ENCODE measurements at places on chromosomes 6 and 20.

GRCh38 chr6:138654715-138655634 lies 118.6 kb upstream of the CCDC28A start:
- DNase-seq: peak; percentile 58

DNA sequence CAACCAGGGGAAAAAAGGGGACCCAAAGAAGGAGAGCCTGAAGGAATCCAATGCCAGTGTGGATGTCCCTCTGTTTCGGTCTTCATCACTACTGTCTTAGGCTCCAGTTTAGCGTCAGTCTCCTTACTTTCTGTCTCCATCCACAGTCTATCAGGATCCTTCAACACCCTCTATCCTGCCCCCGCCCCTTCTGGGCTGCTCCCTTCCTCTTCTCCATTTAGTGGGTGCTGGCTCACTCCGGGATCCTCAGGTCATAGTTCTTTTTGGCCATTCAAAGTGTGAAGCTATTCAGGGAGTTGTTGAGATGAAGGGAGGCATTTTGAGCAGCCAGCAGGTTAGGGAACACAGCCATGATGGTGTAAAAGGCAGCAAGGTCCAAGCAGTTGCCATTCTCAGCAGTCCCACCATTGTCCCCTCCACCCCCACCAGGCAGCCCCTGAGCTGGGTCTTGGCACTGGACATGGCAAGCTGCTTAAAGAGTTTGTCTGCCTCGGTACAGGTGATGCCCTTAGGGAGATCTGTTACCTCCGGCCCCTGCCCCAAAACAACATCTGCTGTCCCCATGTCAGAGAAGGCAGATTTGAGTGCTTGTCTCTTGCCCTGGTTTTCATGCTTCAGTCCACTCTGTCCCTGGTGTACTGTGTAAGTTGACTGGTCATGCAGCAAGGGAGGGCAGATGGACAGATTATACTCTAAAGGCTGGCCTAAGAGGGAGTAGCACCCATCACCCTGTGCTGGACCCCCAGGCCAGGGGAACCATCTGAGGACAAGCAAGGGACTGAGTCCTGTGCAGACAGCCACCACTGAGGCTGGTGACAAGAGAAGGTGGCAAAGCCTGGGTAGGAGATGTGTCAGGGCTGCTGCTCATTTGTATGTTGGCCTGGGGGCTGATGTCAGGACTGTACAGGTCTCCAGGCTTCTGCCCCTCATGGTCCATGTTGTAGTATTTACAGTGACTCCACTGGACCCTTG lies 842.0 kb downstream of the HACE1 start:
- DNase-seq: no peak

DNA sequence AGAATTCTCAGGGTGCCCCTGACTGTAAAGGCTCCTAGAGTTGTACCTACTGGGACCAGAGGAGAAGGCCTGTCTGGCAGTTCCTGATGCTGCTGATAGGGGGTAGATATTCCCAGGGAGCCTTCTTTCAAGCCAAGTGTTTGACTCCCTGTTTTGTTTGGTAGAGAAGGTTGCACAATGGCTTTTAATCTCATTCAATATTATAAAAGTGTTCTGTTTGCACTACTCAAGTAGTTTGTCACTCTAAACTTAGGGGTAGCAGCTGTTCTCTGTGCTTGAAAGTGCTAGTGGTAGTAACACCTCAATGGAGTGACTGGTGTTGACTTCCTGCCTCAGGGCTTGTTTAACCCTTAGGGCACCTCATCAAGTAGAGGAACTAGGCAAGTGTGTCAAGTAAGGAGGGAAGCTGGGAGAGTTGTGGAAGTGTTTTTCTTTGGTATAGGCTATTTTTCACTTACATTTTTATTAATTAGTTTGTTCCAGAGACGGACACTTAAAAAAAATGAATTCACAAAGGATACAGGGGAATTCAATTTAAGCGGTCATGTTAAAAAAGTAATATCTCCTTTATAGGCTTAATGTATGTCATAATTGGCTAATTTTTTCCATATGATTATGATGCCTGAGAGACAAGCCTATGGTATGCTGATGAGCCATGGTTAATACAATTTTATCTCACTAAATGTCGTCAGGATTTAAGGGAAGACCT lies 38.1 kb downstream of the BICRAL start:
- peak; percentile 19 for DNase-seq

- DNase-seq: no peak
These were observed 7.0 kb downstream of the DNAAF9 start for GRCh38 chr20:3400260-3401155.

GRCh38 chr20:49603209-49603627 lies 35.3 kb upstream of the PTGIS start:
- peak; percentile 49 for DNase-seq

DNA sequence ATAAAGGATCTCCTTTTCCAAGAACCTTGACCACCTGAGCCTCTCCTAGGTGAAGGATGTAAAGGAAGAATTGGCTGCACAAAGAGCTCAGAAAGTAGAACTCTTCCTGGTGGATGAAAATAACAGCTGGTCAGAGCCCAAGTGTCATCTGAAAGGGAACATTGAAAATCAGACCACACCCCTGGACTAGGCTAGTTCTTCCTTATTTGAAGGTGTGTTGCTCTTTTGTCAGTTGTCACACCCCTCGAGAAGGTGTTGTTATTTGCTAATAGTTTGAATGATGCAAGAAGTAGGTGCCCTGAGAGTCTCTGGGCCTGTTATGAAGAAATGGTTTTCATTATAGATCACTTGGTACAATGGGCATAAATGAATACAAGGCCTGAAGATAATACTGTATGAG lies 31.1 kb downstream of the NHLRC1 start:
- no peak for DNase-seq
